ENCODE measurements at places on chromosomes 1 and 21.

DNA sequence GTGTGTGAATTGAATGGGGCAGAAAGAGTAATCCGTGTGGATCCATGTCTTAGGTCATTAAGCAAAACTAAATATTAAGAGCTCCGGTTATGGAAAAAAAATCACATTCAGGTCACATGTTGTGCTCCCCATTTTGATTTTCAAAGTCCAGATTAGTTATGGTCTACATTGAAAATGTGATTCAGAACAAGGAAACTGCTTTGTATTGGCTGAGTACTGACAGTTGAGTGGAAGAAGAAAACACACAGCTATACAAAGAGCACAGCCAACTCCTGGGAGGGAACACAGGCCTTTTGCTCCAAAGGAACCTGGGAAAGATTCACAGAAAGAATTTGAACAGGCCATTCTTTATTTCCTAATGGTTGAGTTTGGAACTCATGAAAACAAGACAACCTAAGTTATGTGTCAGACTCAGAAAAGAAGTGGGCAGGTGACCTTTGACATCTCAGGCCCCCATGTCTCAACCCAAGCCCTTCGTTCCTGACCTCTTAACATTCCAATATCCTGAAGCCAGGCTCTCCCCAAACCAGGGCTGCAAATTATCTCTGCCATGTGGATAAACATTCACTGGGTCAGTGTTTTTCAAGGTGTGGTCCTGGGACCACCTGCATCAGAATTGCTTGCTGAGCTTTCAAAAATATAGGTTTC is 159.3 kb upstream of the LMO4 start:
- DNase-seq, result no peak

- no peak for DNase-seq
Measured at GRCh38 chr1:48555271-48555670, 83.3 kb upstream of the SPATA6 start.

DNA sequence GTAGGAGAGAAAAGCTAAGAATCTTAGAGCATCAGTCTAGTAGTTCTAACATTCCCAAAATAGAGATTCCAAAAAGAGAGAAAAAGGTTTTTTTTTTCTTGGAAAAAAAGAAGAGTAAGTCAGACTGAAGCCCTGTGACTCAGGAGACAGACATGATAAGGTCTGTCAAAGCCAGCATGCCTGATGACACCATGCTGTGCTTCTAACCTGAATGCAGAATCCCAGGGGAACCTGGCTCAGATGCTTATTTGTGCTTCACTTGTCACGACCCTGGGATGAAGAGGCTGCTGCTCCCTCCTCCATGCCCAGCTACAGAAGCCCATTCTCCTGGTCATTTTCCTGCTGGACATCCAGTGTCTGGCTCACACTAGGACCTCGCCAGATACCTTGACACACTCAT is 44.3 kb downstream of the ERICH3 start:
- DNase-seq, result no peak

DNA sequence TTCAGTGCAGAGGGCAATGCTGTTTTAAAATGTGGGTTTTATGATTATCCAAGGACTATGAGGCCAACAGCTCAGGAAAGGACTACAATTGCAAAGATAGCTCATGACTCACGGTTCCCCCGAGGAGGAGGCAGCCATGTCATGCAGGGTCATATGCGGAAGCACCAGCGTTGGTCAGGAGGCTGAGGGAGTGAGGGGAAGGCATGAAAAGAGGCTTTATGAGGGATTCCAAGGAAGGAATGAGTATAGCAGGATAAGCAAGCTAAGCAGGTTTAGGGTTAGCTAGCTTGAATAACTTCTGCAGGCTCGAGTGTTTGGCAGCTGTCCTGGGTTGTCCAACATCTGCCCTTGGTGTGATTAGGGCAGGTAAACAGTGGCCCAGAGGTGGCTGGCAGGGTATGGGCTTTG is 495.1 kb downstream of the SETD4 start:
- no peak for DNase-seq

DNA sequence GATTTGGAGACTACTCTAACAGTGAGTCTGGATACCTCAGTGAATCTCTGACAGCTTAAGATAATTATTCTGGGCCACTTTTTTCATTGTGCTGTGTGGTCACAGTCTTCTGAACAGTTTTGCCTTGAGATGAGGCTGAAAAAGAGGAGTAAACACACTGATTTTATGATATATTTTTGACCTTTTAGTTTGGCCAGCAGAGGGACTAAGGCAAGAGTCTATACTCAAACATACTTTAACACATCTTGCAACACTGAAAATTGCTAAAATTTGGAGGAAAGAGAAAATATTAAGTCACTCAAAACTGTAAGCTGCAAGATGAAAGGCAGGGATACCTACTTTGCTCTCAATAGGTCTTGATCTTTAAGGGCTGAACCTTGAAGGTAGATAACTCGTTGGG is 182.7 kb downstream of the KCNT2 start:
- DNase-seq, result no peak

DNA sequence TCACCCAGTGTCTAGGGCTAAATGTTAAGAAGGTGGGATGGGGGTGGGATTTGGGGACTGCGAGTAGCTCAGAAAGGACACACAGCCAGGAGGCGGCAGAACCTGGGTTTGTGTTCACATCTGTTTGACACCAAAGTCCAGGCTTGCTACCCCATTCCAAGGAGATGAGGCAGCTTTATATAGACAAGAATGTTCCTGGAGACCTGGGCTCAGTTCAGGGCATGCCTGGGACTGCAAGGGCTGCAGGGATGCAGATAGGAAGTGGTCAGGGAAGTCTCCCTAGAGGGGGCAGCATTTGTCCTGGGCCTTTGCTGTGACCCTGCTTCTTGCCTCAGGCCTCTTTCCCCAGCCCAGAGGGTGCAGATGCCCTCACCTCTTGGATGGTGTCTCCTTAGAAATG is 16.3 kb downstream of the PADI3 start:
- DNase-seq, result no peak

- no peak for DNase-seq
Measured at GRCh38 chr1:19418503-19418971, 66.8 kb downstream of the CAPZB start.

DNA sequence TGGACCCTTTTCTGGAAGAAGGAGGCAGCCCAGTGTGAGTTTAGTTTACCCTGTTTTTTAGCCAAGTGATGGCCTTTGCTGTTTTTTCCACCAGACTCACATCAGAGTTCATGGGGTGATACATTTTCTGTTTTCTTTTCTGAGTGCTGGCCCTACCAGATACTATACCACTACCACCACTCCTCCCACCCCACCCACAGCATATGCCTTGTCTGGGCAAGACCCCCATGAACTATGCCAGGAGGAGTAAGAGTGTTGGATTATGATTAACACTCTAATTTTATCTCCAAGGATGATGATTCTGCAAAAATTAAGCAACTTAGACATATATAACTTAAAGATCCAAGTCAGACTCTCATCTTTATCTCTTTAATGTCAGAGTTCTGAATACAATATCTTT is 26.1 kb downstream of the FABP3 start:
- no peak for DNase-seq

DNA sequence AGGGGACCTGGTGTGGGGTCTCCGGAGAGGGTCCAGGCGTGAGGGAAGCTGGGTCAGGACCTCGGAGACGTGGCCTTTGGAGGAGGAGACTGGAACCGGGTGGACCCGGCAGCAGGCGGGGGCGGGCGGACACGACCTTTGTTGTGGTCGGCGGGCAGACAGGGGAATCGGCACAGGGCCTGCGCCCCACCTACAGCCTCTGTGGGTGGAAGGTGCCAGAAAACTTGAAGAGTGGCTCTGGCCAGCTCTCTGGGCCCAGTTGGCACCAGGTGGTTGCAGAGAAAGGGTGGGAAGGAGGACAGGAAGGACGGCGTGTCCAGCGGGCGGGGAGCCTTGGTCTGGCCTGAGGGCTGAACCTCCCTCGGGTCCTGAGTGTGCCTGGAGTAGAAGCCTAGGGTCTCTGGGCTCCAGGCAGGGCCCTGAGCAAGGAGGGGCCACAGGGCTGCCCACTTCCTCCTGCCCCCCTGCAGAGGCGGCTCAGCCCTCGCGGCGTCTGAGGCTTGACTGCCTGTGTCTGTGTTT is 7.7 kb upstream of the TTLL10 start:
- DNase-seq, result no peak

- no peak for DNase-seq
Measured at GRCh38 chr1:85473390-85473789, 8.4 kb upstream of the DDAH1 start.

- DNase-seq, result peak; percentile 27
Measured at GRCh38 chr21:45074818-45075595, 627 bp downstream of the ADARB1 start.

- no peak for DNase-seq
Measured at GRCh38 chr1:19909392-19909791, 14.0 kb downstream of the PLA2G2E start.

DNA sequence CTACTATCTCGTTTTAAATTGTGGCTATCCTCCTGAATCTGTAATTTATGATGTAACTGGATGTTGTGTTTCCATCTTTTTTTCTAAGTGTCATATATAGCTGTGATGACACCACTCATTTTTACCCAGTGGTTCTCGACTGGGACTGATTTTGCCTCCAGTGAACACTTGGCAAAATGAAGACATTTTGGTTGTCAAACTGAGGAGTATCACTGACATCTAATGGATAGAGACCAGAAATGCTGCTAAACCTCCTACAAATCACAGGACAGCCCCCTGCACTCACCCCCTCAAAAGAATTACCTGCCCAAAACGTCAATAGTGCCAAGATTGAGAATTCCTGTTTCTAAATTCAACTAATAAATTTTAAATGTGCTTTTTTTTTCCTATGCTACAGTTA is 1.9 kb downstream of the TRMT13 start:
- peak; percentile 9 for DNase-seq

- DNase-seq, result no peak
Measured at GRCh38 chr21:44486302-44486701, 31.0 kb downstream of the LRRC3 start.

- no peak for DNase-seq
Measured at GRCh38 chr1:184664661-184665060, 90.0 kb downstream of the EDEM3 start.

- no peak for DNase-seq
Measured at GRCh38 chr1:56315293-56315942, 263.9 kb downstream of the PLPP3 start.

DNA sequence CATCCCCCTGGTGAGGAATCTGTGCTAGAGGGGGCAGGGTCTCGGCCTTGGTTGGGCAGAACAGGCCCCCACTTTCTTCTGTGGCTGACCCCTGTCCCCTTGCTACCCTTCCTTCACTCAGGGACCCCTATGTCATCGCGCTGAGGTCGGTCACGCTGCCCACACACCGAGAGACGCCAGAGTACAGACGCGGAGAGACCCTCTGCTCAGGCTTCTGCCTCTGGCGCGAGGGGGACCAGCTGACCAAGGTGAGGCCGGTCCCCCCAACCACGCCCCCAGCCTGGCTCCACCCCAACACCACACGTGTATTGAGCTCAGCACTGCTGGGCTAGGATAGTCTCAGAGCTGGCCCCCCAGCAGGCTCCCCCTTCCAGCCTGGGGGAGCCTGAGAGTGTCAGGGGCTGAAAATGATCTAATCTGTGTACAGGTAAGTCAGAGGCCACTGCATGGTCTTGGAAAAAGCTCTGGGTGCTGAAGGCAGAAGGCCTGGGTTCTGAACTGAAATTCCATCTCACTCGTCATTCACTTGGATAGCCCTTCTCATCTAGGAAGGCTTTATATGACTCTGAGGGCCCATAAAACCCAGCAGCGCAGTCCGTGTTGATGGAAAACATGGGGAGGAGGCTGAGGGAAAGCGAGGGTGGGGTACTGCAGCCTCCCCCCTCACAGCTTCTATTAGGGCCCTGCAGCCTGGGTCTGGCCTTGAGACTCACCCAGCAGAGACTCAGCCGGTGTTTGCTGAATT is 15.3 kb downstream of the FAM151A start:
- DNase-seq, result no peak

- no peak for DNase-seq
Measured at GRCh38 chr1:85295006-85295431, 18.6 kb upstream of the BCL10 start.

GRCh38 chr1:204307334-204307883 is 52.3 kb downstream of the PLEKHA6 start:
- DNase-seq, result no peak

DNA sequence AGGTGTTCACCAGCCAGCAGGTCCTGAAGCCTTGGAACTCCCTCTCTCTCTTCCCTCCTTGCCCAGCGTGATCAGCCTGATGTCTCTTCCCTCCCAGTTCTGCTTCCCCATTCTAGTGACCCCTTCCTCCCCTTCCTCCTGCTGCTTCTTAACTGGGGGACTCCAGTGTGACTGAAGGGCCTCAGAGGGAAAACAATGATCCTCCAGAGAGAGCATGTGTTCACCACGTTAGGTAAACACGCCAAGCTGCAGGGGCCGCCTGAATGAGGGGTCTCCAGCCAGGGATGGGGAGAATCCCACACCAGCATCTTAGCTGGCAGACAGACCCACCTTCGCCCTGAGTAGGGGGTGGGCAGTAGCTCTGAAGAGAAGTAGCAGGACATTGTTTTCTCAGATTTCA is 124.8 kb downstream of the TMEM53 start:
- DNase-seq, result no peak

DNA sequence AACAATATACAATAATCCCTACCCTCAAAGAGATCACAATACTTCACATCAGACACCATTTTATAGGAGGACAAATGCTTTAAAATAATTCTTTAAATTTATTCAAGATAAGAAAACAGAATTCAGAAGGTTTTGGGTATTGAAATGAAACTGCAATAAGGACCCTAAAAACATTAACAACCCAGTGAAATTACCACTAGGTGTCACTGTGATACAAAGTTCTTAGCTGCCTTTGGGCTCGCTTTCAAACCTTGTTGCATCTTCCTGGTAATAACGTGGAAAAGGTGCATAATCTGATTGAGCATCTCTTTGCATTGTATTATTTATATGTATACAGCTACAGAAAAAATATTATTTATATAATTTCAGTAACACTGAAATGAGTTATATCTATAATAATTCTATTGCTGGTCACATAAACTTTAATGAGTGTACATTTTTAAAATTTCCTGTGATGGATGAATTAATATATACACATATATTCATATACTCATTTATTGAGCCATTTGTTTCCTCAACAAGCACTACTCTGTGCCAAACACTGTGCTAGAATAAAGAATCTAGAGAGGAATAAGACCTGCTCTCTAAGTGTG is 185.2 kb downstream of the FAF1 start:
- DNase-seq, result peak; percentile 63

DNA sequence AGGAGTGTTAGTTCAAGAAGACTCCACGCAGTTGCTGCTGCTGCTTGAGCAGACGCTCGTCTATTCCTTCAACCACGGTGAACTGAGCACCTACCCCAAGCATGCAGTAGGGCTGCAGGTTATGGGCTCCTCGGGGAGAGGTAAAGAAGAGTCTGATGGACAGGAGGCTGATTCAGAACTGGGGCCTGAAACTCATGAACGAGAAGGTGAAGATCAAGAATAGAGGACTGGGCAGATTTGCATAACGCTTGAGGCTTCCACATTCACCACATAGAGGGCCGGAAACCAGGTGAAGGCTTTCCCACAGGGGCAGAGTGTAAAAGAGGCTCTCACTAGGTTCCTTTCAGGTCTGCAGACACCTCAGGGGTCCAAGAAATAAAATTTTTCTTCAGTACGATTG is 9.1 kb downstream of the ABCA4 start:
- DNase-seq, result peak; percentile 67

All from GM12865 (cell line).